Activated CD4-positive, alpha-beta T cell treated with anti-CD3 and anti-CD28 coated beads, Interleukin-2, Interleukin-6, amounts not matched to agents 100 ng/mL and 50 ng/mL, durations not matched to agents 16 hours and 8 hours (primary cell): ENCODE measurements at places on chromosomes 5 and 9.

GRCh38 chr5:60688980-60689379, 11.0 kb downstream of the DEPDC1B start:
- DNase-seq: no peak

GRCh38 chr9:136761545-136761981, 2.8 kb downstream of the LCN15 start:
- DNase-seq: no peak

DNA sequence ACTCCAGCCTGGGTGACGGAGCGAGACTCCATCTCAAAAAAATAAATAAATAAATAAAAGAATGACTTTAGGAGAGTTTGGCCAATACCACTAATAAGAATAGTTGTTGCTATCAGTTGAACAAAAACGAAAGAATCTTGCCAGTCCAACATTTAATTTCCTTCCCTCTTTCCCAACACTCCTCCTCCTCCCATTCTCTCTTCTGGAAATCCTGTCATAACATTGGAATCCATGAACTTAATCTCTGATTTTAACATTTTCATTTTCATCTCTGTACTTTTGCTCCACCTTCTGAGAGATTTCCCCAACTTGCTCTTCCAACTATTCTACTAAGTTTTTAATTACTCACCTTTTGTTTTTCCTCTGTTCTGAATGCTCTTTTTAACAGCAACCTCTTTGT, 42.8 kb upstream of the CDK20 start:
- DNase-seq: no peak

GRCh38 chr9:37582548-37583157, 6.5 kb upstream of the FBXO10 start:
- peak; percentile 25 for DNase-seq

GRCh38 chr9:130869250-130869649, 27.4 kb downstream of the QRFP start:
- no peak for DNase-seq

DNA sequence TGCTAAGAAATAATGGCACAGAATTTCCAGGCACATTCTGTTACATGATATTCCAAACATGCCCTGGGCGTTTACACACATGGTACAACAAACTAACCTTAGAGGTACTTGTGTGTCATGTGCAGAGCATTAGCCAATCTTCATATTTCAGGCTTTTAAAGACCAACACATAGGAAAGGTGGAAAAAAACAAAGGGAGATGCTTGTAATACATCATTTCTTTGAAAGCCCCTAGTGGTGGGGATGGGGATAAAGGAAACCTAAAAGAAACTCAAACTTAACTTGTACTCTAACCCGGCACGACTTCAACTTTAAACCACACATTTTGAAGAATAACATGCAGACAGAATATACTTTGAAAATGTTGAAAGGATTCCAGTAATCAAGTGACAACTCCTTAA, 133.6 kb downstream of the PTPRD start:
- no peak for DNase-seq

DNA sequence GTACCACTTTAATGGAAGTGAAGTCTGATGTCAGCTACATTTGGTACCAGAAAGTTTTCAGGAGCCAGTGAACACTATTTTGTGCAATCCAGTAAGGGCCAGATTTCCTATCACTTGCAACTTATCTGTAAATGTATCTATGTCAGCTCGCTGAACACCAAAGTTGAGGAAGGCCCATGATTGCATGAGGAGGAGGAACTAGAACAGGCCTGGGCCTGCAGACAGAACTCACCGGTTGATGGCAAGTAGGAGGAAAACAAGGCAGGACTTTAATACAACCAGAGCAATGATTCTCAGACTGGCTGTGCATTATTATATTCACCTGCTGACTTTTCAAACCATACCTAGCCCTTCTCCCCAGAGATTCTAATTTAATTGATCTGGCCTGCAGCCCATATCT, 540.2 kb downstream of the CETN3 start:
- DNase-seq: no peak

DNA sequence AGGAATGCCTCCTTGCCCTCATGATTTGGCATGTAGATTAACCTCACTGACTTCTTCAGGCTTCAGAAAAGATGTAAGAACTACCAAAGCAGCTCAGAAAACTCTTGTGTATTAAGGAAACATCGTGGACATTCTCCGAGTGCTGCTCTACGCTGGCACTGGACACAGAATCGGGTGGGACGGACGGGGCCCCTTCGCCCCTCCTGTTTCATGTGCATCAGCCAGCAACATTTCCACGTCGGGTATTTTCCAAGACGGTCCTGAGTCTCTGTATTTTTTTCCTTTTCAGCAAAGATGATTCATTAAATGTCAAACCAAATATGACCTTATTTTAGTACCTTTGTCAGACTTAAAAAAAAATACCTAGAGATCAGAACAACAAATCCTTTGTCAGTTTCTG, 583.6 kb downstream of the CCDC171 start:
- DNase-seq: no peak

- no peak for DNase-seq
These were observed 13.0 kb upstream of the TMEFF1 start for GRCh38 chr9:100459963-100460362.

DNA sequence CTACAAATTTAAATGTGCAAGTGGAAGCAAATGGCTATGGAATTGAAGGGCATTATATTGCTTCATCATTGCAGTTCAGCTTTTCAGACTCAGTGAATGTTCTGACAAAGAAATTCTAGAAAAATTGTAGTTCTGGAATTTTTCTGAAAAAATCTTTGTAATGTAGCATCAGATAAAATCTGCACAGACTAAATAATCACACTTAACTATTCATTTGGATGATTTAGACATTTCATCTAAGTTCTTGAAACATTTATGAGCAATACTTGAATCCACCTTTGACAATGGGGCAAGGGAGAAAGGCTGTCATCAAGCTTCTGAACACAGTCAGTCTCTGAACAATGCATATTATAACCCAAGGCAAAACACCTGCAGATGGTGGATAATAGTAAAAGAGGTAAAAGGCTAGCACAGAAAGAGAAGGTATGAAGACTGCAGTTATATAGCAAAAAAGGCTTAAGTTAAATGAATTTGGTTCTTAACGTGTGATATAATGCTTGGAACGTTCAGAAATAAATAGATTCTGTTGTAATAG, 1352.0 kb upstream of the NUDT12 start:
- no peak for DNase-seq

- DNase-seq: no peak
These were observed 3.6 kb upstream of the CCNJL start for GRCh38 chr5:160315968-160316367.

DNA sequence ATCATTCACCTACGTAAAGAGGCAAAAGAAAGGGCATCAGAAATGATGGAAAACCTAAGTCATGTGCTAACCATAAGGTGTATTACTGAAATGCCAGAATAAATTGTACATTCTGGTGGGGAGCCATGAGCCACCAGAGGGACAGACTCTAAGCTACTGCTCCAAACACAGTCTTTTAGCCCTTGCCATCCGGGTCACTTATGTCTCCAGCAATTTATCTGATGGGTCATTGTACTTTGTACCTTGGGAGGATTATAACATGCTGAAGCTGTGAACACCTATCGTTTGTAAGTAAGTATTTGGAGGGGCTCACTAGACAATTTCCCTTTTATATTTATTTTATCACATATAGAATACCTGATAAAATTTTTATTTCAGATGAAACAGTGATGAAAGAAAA, 495.1 kb downstream of the KIF4B start:
- DNase-seq: no peak

- DNase-seq: no peak
These were observed 299.7 kb downstream of the NFIB start for GRCh38 chr9:14014218-14014617.

DNA sequence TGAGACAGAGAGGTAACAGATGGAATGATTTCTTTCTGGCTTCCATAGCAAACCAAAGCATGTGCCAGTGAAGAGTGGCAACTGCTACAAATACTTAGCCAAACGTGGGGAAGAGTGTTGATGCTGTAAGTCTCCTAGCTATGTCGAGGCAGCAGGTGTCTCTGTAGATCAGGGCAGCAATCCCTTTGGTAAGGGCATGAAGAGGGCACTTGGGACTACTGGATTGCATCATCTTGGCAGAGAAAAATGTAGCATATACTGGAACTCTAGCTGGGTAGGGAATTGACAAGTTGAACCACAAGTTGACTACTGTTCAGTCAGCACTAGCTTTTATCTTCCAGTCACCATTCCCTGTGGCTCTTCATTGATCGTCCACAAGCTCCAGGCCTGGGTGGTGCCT, 75.8 kb downstream of the GHR start:
- DNase-seq: no peak

DNA sequence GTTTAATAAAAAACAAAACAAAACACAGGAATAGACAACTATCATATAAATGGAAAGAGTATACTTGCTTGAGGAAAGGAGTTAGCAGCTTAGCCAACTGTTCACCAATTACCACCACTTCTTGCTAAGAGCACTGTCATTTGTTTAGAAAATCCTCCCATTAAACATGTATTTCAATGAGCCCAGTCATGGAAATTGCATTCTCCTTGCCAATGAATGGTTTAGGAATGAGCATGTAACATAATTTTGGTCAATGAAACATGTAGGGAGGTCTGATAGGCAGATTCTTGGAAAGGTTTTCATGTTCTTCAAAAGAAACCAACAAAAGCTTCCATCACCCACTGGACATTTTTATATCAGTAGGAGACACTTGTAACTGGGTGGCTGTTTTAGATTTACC, 502.8 kb upstream of the PAPPA start:
- no peak for DNase-seq

DNA sequence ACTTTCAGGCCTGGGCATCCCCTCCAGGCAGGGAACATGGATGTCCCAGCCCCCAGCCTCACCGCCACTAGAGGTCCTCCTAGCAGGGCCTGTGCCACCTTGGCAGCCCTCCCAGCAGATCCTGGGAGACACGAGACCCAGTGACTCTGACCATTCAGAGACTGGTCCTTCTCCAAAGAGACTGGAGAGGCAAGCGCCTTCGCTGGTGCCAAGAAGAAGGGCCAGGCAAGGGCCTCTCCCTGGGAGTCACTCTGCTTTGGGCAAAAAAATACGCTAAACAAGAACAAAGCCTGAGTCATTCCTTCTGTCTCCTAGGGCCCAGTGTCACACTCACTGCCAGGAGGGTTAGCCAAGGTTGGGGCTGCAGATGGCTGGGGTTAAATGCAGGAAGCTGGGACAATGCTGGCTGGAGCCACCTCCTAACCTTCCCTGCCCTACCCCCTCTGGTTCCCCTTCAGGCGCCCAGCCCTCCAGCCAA, 35.3 kb upstream of the SMIM23 start:
- DNase-seq: no peak

GRCh38 chr5:65778126-65778525, 56.1 kb downstream of the NLN start:
- DNase-seq: no peak

GRCh38 chr9:105205787-105206495, 38.5 kb upstream of the SLC44A1 start:
- DNase-seq: no peak

DNA sequence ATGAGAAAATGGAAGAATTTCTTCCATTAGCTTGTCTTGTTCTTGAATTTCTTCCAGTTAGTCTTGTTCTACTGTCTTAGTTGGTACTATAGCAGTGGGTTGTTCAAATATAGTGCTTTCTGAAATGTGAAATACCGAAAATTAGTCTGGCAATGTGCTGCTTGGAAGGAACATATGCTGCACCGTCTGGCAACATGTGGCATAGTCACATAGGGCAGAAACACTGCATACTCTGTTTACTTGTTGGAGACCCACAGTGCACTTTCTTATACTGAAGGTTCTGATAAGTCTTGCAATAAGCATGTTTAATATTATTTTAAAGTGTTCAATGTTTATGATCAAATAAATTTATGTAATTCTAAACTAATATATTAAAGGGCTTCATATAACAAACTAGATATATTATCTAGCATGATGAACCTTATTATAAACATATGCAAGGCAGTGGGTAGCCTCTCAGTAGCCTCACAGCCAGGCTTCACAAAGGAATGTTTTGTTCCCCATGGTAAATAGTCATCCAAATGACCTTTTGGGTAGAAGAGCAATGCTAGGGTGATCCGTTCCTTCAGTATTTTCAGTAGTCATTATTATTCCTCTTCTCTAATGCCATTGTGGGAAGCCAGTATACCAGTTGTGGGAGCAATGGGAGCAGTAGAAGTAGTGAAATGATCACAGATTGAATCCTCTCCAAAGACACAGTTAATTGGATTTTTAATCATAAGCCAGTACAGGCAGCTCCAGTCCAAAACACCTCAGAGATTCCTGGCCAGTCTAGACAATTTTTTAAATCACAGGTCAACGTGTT, 1106.7 kb downstream of the DTWD2 start:
- no peak for DNase-seq

DNA sequence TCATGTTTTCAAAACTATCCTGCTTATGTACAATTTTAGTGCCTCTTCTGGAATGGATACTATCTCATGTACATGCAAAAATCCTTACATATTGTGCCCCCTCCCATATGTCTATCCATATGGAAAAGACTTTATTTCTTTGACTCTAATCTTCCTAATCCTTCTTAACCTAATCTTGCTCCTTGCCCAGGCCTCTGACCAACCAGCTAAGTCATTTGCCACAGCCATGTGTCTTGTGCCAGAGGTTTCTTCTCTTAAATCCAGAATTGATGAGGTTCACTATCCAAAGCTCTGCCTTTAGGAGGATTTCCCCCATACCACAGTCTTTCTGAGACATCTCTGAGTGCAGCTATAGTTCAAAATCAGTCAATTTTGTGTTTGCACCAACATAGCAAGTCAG, 68.9 kb upstream of the RNF180 start:
- no peak for DNase-seq

- DNase-seq: no peak
These were observed 599.8 kb downstream of the PDE4D start for GRCh38 chr5:59293700-59294099.

GRCh38 chr5:40983781-40984180, 74.5 kb downstream of the C7 start:
- DNase-seq: no peak

DNA sequence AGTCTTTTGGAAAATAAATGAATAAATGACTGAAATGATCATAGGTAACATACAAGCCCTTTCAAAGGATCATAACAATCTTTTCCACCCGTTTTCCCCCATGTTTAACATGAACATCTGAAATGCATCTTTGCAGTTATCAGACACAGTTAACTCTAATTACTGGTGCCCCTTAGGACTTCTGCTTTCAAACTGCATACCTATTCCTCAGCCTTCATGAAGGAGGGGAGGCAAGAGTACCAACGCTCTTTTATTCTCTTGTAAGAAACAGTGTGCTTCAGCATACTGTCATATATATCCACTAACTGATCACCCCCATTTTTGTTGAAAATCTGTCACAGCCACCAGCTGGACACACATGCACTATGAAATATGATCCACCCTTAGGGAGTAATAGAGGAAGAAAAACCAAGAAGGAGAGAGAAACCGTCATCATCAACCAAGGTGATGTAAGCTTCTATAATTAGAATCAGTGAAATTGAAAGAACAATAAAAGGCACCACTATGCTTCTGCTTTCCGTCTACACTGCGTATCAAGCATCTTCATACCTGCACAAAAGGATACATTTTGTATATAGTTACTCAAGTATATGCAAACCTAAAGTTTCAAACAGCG, 98.7 kb downstream of the RAPGEF6 start:
- DNase-seq: peak; percentile 30
